ENCODE measurements at places on chromosomes 1 and 21.

GRCh38 chr1:81574408-81574807 lies 226.3 kb upstream of the ADGRL2 start:
- DNase-seq: no peak

GRCh38 chr1:91440847-91441246 lies 36.2 kb upstream of the HFM1 start:
- peak; percentile 17 for DNase-seq

DNA sequence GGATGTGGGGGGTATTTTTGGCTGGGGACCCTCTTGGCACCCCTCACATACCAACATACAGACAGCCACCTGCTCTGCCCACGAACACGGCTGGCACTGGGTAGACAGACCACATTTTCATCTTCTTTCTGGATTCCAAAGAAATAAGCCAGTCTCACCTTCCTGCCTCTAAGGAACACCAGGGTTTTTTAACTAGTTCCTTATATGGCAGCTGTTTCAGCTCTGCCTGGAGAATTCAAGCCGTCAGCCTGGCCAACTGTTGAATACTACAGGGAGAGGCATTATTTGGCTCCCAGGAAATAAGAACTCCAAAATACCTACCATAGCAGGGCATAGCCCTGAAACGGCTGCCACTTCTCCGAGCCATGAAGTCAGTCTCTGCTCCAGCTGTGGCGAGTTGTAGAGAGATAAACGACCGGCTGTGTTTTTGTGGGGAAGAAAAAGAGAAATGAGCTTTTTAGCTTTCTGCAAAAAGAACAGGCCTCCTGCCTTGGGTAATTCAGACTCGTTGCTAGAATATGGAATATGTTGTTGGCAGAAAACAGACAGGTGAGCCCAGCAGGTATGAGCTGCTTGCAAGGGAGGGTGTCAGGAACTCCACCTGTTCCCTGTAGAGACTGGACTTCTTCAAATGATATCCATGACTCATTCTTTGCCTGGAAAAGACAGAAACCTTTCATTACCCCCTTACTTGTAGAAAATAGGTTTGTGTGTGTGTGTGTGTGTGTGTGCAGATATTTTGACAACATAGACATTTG lies 51.8 kb downstream of the MT1HL1 start:
- no peak for DNase-seq

DNA sequence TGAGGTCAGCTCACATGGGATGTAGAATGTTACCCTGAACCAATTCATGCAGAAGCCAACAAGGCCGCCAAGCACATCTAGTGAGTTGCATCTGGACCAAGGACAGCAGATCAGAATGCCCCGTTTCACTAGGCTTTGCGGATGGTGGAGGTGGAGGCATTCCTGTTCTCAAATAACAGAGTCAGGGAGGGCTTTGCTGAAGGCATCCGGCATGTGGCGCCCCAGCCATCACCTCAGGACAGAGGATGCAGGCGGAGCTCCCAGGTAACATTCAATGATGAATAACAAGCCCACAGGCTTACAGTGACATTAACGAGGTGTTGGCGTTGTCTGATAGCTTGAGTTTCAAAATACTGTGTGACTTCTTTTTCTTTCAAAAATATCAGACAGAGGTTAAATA lies 476.2 kb downstream of the CAMTA1 start:
- DNase-seq: no peak

DNA sequence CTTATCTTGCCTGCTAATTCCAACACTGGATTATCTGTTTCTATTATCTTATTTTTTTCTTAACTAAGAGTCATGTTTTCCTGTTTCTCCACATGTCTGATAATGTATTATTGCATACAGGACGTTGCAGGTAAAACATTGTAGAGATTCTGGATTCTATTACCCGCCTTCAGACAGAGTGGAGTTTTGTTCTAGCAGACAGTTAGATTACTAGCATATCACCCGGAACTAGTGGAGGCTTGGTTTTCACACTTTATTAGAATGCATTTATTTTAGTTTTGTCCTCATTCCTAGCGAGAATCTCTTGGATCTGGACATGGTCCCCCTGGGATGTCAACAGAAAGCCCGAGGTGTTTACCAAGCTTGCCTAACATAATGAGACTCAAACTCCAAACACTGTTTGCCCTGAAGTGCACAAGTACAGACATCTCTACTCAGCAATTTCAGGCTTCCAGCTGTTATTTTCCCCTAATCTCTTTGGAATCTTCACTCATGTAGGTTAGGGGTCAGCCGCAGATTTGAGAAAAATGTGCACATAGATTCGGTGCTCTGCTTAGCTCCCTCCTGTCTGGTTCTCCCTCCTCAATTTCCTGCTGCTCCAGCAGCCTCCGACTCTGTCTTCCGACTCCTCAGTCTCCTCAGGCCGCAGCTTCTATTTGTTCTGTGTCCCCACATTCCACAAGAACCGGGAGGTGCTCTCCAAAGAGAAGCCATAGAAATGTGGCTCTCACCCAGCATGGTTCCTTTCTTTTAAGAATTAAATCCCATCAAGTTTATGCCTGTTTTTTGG lies 36.8 kb upstream of the PTPRF start:
- peak; percentile 38 for DNase-seq

DNA sequence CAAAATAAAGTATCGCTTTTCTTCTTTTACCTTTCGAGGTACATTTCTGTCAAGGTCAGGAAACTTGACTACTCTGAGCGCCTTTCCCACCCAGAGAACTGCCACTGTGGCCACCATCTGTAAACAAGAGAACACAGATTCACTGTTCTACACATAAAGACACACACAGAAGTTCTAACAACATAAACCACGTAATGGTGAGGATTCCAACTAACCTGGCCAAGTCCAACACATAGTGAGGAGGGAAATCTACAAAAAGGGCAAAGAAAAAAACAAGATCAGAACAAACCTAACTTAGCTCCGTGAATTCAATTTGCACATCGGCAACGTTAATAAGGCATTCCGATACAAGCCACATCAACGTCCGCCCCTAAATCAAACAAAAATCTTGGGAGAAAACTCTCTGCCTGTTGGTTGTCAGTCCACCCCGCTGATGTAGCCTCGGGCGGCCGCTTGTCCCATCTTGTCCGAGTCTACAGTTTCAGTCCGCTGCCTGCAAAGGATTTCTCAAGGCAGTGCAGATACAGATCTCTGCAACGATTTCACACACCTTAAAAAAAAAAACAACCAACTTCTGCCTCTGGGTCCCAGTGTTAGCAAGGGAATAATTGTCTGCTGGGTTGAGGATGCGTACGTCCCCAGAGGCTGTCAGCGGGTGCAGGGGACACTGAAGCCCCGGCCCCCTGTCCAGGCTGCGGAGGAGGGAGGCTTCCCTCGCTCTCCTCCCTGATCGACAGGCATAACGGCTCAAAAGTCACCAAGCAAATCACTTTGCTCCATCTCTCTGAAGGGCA lies 1.0 kb downstream of the SLC35D1 start:
- peak; percentile 61 for DNase-seq

DNA sequence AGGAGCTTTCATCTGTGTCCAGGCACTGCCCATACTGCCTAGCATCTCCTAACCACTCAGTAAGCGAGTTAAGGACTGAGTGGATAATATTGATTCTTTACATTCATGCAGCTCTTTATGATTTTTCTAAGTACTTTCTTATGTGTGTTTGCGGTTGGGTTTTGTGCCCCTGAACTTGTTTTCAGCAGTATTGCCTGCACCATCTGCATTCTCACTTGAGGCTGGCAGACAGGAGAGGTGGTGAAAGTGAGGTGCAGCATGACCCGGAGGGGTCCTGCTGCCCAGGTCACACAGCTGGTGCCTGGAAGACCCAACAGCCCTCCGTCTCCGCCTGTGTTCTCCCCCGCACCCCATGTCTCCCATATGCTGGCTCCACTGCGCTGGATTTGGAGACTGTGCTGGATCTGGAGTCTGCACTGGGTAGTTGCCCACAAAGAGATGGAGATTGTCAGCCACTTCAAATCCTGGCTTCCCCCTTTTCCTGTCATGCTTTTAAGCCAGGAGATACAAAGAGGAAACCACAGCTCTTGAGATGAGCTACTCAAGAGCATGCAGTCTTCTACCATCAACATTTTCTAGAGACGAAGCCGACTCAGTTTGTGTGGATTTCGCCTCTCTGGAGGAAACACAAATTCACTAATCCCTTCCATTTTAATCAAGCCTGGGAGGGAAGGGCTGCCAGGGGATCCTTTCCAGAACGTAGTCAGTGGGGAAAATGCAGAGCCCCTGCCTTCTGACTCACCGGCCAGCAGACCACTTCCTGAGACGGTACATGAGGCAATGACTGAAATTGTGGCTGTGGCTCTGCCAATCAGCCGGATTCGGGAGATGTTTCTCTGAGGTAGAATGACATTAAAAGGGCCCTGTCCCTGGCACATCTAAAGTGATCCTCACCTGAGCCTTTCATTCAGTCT lies 71.7 kb upstream of the ANGPTL1 start:
- DNase-seq: peak; percentile 55

- DNase-seq: no peak
Observed at GRCh38 chr1:204483791-204484190, 10.8 kb downstream of the PIK3C2B start.

DNA sequence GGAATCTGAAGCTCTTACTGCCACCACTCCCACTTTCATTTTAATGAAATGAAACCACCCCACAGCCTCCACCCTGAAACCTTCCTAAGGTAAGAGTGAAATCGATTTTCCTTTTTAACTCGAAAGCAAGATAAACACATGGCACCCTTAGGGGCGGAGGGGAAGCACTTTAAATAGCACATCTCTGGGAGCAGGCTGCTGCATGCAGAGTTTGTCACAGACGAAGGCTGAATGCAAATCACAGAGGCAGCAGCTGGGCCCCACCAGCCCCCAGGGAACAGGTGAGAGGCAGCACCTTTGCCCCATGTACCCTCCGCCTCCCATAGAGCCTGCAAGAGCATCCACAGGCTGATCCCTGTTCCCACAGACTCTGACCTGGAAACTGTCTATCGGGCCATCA lies 60.0 kb upstream of the GRIK3 start:
- no peak for DNase-seq

- DNase-seq: peak; percentile 27
Observed at GRCh38 chr1:173052681-173053196, 2.0 kb upstream of the TNFSF18 start.

GRCh38 chr1:5748286-5749225 lies 243.7 kb downstream of the NPHP4 start:
- no peak for DNase-seq

GRCh38 chr1:191086910-191087309 lies 609.2 kb upstream of the BRINP3 start:
- DNase-seq: no peak

DNA sequence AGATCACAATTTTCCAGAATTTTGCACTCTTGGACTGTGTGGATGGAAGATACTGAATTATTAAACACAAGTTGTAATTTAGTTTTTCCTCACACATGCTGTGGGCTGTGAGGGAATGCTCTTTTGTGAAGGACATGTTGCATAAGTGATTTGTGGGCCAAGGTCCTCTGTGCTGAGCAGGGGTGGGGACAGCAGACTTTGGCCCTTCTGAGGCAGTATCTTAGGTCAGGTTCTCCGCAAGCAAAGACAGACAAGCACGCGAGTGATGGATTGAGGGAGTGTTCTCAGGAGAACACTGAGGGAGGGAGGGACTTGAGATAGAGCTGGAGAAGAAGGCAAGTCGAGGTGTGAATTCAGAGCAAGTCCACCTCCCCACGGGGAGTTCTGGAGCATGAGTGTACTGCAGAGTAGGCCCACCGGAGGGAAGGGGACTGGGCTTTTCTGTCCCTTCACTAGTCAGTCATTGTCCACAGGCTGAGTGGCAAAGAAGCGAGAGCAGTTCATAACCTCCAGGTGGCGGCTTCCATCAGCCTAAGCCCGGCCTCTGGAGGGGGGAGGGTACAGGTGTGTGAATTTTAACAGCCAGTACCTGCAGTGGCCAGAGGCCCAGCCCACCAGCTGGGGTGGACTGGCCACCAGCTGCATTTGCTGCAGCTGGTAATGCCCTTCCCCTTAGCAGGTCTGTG lies 19.1 kb upstream of the CD101 start:
- no peak for DNase-seq

DNA sequence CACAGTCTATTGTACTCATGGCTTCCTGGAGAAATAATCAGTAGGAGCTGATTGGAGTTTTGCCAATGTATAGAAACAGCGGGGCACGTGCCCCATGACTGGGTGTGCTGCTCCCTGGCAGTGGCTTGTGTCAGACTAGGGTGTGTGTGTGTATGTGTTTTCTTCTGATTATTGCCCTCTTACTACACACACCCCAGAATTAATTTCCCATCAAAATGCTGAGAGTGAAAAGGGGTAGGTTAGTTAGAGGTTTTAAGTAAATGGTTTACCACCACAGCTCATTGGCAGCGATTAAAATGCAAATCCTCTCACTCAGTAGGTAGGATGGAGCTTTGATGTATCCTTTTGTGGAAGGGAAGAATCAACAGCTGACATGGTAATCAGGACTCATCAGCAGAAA lies 29.9 kb downstream of the HHAT start:
- no peak for DNase-seq

DNA sequence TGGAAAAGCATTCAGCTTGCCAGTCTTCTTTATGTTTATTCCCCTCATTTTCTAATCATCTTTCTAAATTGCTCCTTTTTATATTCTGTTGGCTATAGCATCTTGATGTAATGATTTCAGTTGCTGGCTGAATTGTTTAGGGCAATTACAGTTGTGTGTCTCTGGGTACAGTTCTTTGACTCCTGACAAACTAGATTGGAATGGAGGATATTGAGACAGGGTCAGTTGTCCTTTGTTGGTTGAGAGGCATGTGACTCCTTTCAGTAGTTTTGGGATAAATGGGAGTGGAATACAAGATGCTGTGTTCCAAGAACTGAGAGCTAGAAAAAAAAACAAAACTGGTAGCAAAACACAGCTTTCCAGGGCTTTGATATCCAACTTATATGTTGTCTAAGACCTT lies 1.5 kb downstream of the CENPF start:
- no peak for DNase-seq

- no peak for DNase-seq
Observed at GRCh38 chr1:66433611-66434010, 100.3 kb upstream of the SGIP1 start.

- peak; percentile 19 for DNase-seq
Observed at GRCh38 chr1:68015971-68016370, 34.5 kb downstream of the DIRAS3 start.

GRCh38 chr1:35049116-35049515 lies 17.4 kb upstream of the ZMYM6 start:
- no peak for DNase-seq

- no peak for DNase-seq
Observed at GRCh38 chr1:191261111-191261510, 783.4 kb upstream of the BRINP3 start.

DNA sequence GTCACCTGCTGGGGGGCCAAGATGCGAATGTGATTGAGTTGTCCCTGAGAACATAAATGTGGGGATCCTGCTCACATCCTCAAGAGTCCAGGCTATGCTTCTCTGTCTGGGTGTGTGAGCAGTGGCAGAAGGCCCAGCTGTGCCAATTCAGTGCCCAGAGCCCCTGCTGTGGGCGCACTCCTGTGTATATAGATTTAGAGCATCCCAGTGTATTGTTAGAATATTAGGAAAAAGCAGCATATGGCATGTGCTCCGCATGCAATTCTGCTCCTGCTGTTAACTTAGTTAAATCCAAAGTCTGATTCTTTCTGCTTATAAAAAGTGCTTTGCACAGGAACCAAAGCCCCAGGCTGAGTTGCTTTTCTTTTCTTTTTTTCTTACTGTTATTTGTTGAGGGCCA lies 37.8 kb downstream of the FAM78B start:
- DNase-seq: no peak

- DNase-seq: no peak
Observed at GRCh38 chr21:38326899-38327298, 70.1 kb downstream of the KCNJ15 start.

- DNase-seq: no peak
Observed at GRCh38 chr1:13911697-13912619, 212.0 kb downstream of the PRDM2 start.
